ENCODE measurements at places on chromosomes 2 and 18. TPM values are rescaled to one million over a fixed set of nuclear protein-coding genes. Genes with fewer than 3 reads are reported as not detected.

The ZNF521 gene
- not detected for total RNA-seq

The ICA1L gene
- 5.6 TPM for total RNA-seq

The DCC gene
- not detected for total RNA-seq

The SLC16A14 gene
- 0.40 TPM for total RNA-seq

The PRPF40A gene
- total RNA-seq, result 113 TPM

DNA sequence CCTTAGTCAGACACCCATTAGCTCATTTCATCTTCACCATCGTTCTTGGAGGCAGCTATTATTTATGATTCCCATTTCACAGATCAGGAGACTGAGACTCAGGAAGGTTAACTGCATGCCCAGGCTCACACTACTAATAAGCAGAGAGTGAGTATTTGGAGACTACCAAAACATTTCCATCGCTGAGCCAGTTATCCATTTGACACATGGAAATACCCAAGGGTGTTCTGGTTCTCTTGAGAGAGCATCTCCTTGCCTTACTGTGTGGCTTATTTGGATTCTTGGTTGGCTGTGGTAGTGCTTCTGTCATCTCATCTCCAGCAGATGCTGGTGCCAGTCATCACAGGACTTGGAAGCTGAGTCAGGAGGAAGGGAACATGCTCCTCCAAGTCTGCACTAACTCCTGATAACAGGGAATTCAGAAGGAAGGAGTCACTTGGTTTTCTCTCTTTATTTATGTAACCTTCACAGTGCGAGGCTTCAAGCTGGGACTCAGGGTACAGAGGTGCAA, 55.2 kb downstream of the RASGRP3 start:
- H3K36me3 ChIP-seq, result peaks cover 17% of the 10 kb centered on the region
- H3K27me3 ChIP-seq, result no peaks in the 10 kb centered on the region
- peaks cover 2% of the 10 kb centered on the region for H3K4me1 ChIP-seq
- H3K27ac ChIP-seq, result no peak overlapping the region

DNA sequence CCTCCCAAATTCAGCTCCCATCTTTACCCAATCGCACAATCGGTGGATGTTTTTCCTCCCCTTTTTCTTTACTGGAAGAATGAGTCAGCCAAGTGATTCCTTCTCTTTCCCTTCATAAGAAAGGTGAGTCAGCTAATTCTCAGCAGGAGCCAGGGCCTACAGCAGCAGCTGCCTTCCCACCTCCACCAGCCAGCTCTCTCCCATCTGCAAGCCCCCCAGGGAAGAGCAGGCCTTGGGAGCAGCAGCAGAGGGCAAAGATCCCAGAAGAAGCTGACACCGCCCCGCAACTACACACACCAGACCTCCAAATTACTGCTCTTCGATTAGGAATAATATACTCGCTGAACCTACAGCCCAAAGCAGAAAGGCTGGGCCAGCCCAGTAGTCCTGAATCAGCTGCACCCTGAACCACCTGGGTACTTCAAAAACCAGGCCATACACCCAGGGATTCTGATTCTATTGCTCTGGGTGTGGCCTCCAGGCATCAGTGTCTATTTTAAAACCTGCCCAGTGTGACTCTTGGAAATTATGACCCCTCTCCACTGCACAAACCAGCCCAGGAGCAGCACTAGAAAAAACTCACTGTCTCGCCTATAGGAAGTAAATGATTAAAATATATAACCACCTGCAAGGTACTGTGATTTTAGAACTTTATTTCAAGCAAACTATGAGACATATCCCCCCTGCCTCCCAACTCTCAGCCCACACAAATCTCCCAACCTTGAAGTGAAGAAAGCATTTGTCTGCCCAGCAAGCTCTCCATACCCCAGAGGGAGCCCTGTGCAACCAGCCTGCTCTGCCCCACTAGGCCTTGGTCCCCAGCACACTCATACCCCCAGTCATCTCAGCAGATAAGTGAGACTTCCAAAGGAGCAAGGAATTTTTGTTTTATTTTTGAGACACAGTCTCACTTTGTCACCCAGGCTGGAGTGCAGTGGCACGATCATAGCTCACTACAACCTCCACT, 7.3 kb downstream of the SFXN5 start:
- no peaks in the 10 kb centered on the region for H3K36me3 ChIP-seq
- no peak for DNase-seq
- H3K27ac ChIP-seq, result no peak overlapping the region
- H3K27me3 ChIP-seq, result no peaks in the 10 kb centered on the region
- H3K4me3 ChIP-seq, result no peak overlapping the region
- H3K4me1 ChIP-seq, result peaks cover 11% of the 10 kb centered on the region

DNA sequence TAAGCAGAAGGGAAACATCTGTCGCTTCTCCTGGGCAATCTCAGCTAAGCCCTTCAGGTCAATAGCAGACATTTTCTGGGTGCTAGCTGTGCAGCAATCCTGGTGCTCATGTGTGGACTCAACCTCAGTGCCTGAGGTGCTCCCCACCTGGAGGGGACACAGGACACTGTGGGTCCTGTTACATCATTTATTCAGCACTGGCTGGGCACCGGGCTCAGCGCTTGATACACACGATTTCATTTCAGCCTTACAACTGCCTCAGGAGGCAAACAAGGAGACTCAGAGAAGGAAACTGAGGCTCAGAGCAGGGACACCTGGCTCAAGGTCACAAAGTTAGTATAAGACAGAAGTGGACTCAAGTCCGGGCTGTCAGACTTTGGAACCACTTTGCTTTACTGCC, 46.7 kb downstream of the MARCO start:
- peak; percentile 3 for DNase-seq
- no peak overlapping the region for H3K4me3 ChIP-seq
- no peaks in the 10 kb centered on the region for H3K27me3 ChIP-seq
- H3K36me3 ChIP-seq, result no peaks in the 10 kb centered on the region
- no peak overlapping the region for H3K27ac ChIP-seq

DNA sequence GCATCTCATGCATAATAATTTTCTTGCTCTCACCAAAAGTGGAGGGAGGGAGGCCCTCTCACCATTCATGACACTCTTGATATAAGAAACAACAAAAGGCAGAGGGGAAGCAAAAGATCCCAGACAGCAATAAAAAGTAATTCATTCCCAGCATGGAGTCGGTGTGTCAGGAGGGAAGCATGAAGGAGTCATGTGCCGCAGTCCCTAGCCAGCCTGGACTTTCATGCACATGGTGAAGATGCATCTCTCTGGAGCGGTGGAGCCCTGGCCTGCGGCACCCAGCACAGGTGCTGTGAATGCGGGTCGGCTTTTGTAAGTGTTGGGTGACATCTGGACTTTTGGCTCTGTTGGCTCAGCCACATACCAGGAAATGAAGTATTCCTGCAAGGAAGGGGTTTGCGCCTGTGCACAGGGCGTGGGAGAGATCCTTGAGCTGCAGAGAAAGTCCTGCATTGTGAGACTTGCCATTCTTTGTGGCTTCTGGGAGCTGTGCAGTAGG, 119.4 kb downstream of the COPS8 start:
- H3K4me1 ChIP-seq, result no peaks in the 10 kb centered on the region
- no peaks in the 10 kb centered on the region for H3K36me3 ChIP-seq
- H3K27me3 ChIP-seq, result peaks cover under 1% of the 10 kb centered on the region

- H3K36me3 ChIP-seq, result peaks cover 28% of the 10 kb centered on the region
- no peak for DNase-seq
- H3K27ac ChIP-seq, result peak overlapping the region; percentile 8
- peaks cover 63% of the 10 kb centered on the region for H3K4me1 ChIP-seq
Measured at GRCh38 chr2:177397481-177398289, 5.1 kb downstream of the AGPS start.

DNA sequence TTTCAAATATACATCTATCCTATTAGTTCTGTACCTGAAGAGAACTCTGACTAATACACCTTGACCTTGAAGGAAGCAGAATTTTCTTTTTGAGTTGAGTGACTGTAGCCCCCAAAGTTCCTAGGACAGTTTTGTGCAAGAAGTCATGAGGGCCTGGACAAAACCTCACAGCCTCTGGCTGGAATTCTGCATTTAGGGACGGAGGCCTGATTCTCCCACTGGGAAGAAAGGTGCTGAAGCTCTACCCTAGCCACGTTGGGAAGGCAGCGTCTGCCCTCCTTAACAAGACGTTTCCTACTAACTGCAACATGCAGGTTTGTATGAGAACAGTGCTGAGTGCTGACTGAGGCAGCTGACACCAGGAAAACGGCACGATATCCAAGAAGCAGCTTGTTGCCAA, 74.4 kb upstream of the ZCCHC2 start:
- no peak for DNase-seq
- peaks cover 16% of the 10 kb centered on the region for H3K4me1 ChIP-seq
- no peak overlapping the region for H3K4me3 ChIP-seq
- no peaks in the 10 kb centered on the region for H3K36me3 ChIP-seq
- H3K27ac ChIP-seq, result no peak overlapping the region

DNA sequence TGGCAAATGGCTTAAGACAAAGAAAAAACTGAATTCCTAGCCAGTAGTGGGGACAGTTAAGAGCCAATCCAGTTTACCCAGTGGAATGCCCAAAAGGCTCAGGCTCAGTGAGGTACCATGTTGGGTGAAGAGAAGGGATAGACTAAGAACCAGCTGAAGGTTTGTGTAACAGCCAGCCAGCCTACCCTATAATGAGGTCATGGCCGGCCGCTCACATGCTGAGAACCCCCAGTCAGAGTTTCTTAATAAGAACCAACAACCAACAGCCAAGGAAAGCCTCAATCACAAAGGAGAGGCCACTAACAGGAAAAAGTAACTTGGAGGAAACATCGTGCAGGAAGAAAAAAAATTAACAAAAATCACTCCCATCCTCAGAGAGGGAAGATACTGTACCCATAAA, 25.4 kb upstream of the DUSP2 start:
- peaks cover 9% of the 10 kb centered on the region for H3K4me1 ChIP-seq
- no peak for DNase-seq
- no peak overlapping the region for H3K27ac ChIP-seq
- H3K4me3 ChIP-seq, result no peak overlapping the region

GRCh38 chr2:133495226-133495625, 73.0 kb downstream of the NCKAP5 start:
- no peaks in the 10 kb centered on the region for H3K4me1 ChIP-seq
- no peaks in the 10 kb centered on the region for H3K27me3 ChIP-seq
- H3K4me3 ChIP-seq, result no peak overlapping the region
- H3K27ac ChIP-seq, result no peak overlapping the region

DNA sequence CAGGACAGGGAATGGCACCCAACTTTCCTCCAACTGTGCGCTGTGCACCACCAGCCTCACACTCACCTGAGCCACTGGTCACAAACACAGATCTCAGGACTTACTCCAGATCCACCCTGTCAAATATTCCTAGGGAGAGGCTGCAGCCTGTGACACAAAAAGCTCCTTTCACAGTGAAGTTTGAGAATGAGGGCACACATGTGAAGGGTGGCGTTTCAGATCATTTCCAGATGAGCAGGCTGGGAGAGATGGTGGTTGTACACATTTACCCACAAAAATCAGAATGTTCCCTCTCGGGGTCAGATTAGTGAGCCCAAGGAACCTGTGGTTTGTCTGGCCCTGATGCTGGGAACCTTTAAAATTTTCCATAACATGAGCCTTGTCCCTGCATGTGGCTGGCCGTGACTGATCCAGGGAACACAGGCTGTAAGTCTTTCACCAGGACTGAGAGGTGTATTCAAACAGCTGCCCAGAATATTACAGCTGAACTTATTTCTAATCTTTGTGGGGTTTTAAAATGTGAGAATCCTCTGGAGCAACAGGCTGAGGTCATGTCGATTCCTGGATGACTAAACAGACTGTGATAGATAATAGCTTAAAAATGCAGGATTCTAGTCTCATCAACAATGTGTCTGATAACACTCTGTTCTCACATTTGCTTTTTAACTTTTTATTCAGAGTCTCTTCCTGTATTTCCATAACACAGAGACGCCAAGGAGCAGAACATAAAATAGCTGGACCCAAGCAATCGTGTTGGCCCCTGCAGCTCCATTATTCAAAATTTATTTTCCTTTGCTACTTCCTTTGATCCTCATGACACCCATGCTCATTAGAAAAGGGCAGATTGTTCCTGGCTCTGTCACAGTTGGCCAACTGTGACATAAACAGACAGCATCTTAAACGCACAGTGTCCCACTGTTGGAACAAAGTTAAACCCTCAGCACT, 35.5 kb downstream of the IL1R2 start:
- H3K36me3 ChIP-seq, result peaks cover 8% of the 10 kb centered on the region
- no peak for DNase-seq
- H3K27me3 ChIP-seq, result no peaks in the 10 kb centered on the region
- no peak overlapping the region for H3K4me3 ChIP-seq
- peaks cover 28% of the 10 kb centered on the region for H3K4me1 ChIP-seq

GRCh38 chr2:80395251-80395650, 90.7 kb upstream of the LRRTM1 start:
- H3K4me3 ChIP-seq, result no peak overlapping the region
- DNase-seq, result no peak
- no peak overlapping the region for H3K27ac ChIP-seq

- no peak overlapping the region for H3K4me3 ChIP-seq
- peaks cover 27% of the 10 kb centered on the region for H3K27me3 ChIP-seq
- no peak for DNase-seq
- no peaks in the 10 kb centered on the region for H3K36me3 ChIP-seq
- no peak overlapping the region for H3K27ac ChIP-seq
Measured at GRCh38 chr2:205754285-205754923, 72.1 kb downstream of the NRP2 start.

- no peak for DNase-seq
- H3K27me3 ChIP-seq, result no peaks in the 10 kb centered on the region
- no peaks in the 10 kb centered on the region for H3K36me3 ChIP-seq
- H3K27ac ChIP-seq, result no peak overlapping the region
- H3K4me1 ChIP-seq, result no peaks in the 10 kb centered on the region
Measured at GRCh38 chr2:19046986-19047780, 311.2 kb downstream of the OSR1 start.

GRCh38 chr2:186459009-186459408, 27.1 kb upstream of the ZC3H15 start:
- H3K4me1 ChIP-seq, result no peaks in the 10 kb centered on the region
- H3K36me3 ChIP-seq, result no peaks in the 10 kb centered on the region
- no peak for DNase-seq
- no peak overlapping the region for H3K27ac ChIP-seq
- H3K4me3 ChIP-seq, result no peak overlapping the region
- no peaks in the 10 kb centered on the region for H3K27me3 ChIP-seq

- no peak overlapping the region for H3K27ac ChIP-seq
- H3K27me3 ChIP-seq, result no peaks in the 10 kb centered on the region
- no peak overlapping the region for H3K4me3 ChIP-seq
- DNase-seq, result no peak
Measured at GRCh38 chr2:44579115-44579836, 217.5 kb downstream of the CAMKMT start.
